Activated effector memory CD4-positive, alpha-beta T cell treated with anti-CD3 and anti-CD28 coated beads, Interleukin-2, amount 50 U/mL, for 16 hours (primary cell): ENCODE measurements at places on chromosomes 5 and 9.

- no peak for DNase-seq
These were observed 114.0 kb upstream of the MTAP start for GRCh38 chr9:21688108-21689102.

GRCh38 chr5:31898036-31898632 is 259.2 kb downstream of the PDZD2 start:
- DNase-seq: no peak

DNA sequence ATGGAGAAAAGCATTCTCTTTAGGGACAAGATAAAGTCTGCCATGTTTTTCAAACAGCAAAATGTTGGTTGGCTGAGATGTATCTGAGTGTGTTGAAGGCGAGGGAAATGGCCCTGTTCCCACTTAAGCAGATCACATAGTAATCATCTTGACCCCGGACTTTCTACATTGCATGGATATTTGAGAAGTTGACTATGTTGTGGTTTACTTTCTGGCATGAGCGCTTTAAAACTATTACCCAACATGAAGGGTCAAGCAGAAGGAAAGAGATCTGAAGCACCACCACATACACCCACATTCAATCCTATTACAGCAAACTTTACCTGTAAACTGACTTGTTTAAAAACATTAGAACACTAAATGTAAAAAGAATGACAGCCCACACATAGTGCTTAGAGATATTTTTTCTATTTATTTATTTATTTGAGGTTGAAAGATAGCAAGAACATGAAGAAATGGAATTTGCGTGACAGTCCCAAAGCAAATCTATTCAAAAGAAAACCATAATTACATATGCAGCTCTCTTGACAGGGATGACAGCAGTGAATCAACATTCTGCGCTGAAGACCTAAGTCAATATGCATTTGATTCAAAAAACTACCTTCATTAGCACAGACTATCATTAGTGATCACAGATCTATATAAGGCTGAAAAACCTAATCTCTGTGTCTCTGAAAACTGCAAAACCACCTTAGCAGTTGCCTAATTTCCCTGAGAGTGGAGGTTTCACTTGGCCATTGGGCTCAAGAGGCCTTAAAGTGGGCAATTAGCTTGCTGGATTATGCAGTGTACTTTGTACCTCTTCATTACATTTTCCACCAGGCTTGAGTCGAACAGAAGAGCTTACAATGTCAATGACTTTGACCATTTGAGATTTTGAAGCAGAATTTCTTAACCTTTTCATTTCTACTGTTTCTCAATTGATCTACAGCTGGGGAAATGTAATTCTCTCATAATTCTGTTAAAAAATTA is 195.0 kb downstream of the PDE4D start:
- DNase-seq: no peak

- DNase-seq: no peak
These were observed 1.4 kb downstream of the LHX3 start for GRCh38 chr9:136203408-136204144.

- no peak for DNase-seq
These were observed 186.1 kb downstream of the C9orf152 start for GRCh38 chr9:110021891-110022290.

- DNase-seq: no peak
These were observed 651.3 kb downstream of the PTPRD start for GRCh38 chr9:9961487-9961886.
